ENCODE measurements at places on chromosomes 1 and 21. TPM values are rescaled to one million over a fixed set of nuclear protein-coding genes. Genes with fewer than 3 reads are reported as not detected.

GRCh38 chr1:11670747-11671146, 6.7 kb downstream of the FBXO6 start:
- peaks cover 32% of the 10 kb centered on the region for H3K36me3 ChIP-seq
- no peaks in the 10 kb centered on the region for H3K27me3 ChIP-seq
- DNase-seq, result no peak
- H3K4me1 ChIP-seq, result no peaks in the 10 kb centered on the region

DNA sequence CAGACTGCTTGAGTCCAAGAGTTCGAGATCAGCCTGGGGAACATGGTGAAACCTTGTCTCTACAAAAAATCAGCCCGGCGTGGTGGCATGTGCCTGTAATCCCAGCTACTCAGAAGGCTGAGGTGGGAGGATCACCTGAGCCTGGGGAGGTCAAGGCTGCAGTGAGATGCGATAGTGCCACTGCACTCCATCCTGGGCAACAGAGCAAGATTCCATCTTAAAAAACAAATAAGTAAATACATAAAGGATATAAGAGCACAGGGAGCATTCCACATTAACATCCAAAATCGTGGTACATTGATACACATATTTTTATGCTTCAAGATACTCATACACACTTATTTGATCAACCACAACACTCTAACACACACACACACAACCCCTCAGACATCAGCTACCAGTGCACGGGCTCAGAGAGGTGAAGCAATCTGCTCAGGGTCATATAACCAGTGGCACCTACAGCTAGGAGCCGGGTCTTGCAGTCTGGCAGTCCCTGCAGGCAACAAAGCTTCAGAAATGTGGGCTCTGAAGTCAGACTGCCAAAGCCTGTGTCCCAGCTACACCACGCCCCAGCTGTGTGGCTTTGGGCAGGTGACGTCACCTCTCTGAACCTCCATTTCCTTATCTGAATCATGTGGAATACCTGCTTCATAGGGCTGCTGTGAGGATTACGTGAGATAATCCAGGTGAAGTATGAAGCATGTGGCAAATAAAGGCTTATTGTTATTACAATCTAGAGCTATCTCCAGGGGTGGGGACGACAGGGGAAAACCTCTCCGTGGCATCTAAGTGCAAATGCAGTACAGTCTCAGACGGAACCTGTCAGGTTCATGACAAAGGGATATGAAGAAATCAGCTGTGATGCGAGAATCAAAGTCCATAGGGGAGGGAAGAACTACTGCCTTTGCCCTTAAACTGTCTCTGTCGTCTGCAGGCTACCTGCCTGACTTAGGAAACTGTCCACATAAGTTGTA, 4.8 kb upstream of the CRYBG2 start:
- no peak overlapping the region for H3K27ac ChIP-seq
- peak; percentile 64 for DNase-seq
- H3K36me3 ChIP-seq, result no peaks in the 10 kb centered on the region
- H3K4me1 ChIP-seq, result peaks cover 54% of the 10 kb centered on the region
- peak overlapping the region; percentile 4 for H3K4me3 ChIP-seq
- no peaks in the 10 kb centered on the region for H3K27me3 ChIP-seq

GRCh38 chr21:45941338-45941710, 40.2 kb upstream of the COL6A1 start:
- H3K36me3 ChIP-seq, result peaks cover 3% of the 10 kb centered on the region
- DNase-seq, result no peak
- H3K4me1 ChIP-seq, result no peaks in the 10 kb centered on the region
- H3K27ac ChIP-seq, result no peak overlapping the region
- no peak overlapping the region for H3K4me3 ChIP-seq

- H3K4me1 ChIP-seq, result no peaks in the 10 kb centered on the region
- no peaks in the 10 kb centered on the region for H3K27me3 ChIP-seq
- no peak overlapping the region for H3K4me3 ChIP-seq
- H3K27ac ChIP-seq, result no peak overlapping the region
- H3K36me3 ChIP-seq, result no peaks in the 10 kb centered on the region
- DNase-seq, result no peak
These were observed 4.2 kb downstream of the NECTIN4 start for GRCh38 chr1:161085165-161085564.

- H3K4me3 ChIP-seq, result no peak overlapping the region
- H3K4me1 ChIP-seq, result no peaks in the 10 kb centered on the region
- H3K27me3 ChIP-seq, result no peaks in the 10 kb centered on the region
These were observed 59.2 kb downstream of the LEPR start for GRCh38 chr1:65479554-65480204.

ESRRG gene
- not detected for total RNA-seq

PAPPA2 gene
- total RNA-seq, result 0.06 TPM

PDE9A gene
- 17.8 TPM for total RNA-seq

PADI2 gene
- total RNA-seq, result not detected

GRCh38 chr1:184622136-184622823, 132.4 kb downstream of the EDEM3 start:
- DNase-seq, result no peak
- H3K36me3 ChIP-seq, result peaks cover 2% of the 10 kb centered on the region

- no peaks in the 10 kb centered on the region for H3K36me3 ChIP-seq
- H3K27ac ChIP-seq, result no peak overlapping the region
- H3K27me3 ChIP-seq, result no peaks in the 10 kb centered on the region
- no peak for DNase-seq
These were observed 22.3 kb downstream of the GJA5 start for GRCh38 chr1:147738129-147738528.

DNA sequence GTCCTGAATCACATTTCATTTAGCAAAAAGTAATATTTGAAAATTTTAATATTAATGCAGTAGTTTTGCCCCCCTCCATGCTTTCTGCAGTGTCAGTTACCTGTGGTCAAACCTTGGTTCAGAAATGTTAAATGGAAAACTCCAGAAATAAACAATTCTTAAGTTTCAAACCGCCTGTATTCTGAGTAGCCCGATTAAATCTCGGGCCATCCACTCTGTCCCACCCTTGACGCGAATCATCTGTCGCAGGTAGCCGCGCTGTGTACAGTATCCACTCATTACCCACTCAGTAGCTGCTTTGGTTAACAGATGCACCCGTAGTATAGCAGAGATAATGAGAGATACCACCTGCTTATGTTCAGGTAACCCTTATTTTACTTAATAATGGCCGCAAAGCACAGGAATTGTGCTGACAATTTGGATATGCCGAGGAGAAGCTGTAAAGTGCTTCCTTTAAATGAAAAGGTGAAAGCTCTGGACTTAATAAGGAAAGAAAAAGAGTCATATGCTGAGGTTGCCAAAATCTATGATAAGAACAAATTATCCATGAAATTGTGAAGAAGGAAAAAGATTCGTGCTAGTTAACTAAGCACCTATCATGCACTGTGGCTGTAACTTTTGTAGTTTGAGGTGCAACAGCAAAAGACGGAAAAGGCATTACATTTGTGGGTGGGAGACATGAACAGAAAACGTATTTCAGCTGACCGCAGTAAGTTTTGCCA, 889 bp upstream of the SCYL3 start:
- no peak for DNase-seq
- H3K4me1 ChIP-seq, result peaks cover 23% of the 10 kb centered on the region
- peak overlapping the region; percentile 98 for H3K27ac ChIP-seq
- H3K36me3 ChIP-seq, result no peaks in the 10 kb centered on the region
- H3K4me3 ChIP-seq, result peak overlapping the region; percentile 95

PRR9 gene
- not detected for total RNA-seq

- no peak overlapping the region for H3K4me3 ChIP-seq
- no peaks in the 10 kb centered on the region for H3K36me3 ChIP-seq
- no peak for DNase-seq
- no peaks in the 10 kb centered on the region for H3K4me1 ChIP-seq
- no peaks in the 10 kb centered on the region for H3K27me3 ChIP-seq
These were observed 33.2 kb upstream of the CDC42BPA start for GRCh38 chr1:227351443-227351842.

MFSD2A gene
- 1.3 TPM for total RNA-seq

PERM1 gene
- not detected for total RNA-seq

INAVA gene
- 0.09 TPM for total RNA-seq

GRCh38 chr1:167099851-167100250, 6.0 kb downstream of the STYXL2 start:
- H3K4me3 ChIP-seq, result no peak overlapping the region
- H3K36me3 ChIP-seq, result no peaks in the 10 kb centered on the region
- H3K4me1 ChIP-seq, result peaks cover 10% of the 10 kb centered on the region
- no peak for DNase-seq

GRCh38 chr1:10671622-10672342, 124.7 kb downstream of the CASZ1 start:
- no peaks in the 10 kb centered on the region for H3K27me3 ChIP-seq
- H3K27ac ChIP-seq, result no peak overlapping the region
- H3K4me1 ChIP-seq, result no peaks in the 10 kb centered on the region
- no peak overlapping the region for H3K4me3 ChIP-seq

SLC22A15 gene
- 0.41 TPM for total RNA-seq

GRCh38 chr1:171654201-171654941, 1.9 kb upstream of the MYOC start:
- H3K27ac ChIP-seq, result no peak overlapping the region
- H3K27me3 ChIP-seq, result no peaks in the 10 kb centered on the region
- DNase-seq, result no peak
- H3K4me1 ChIP-seq, result peaks cover 4% of the 10 kb centered on the region

DNA sequence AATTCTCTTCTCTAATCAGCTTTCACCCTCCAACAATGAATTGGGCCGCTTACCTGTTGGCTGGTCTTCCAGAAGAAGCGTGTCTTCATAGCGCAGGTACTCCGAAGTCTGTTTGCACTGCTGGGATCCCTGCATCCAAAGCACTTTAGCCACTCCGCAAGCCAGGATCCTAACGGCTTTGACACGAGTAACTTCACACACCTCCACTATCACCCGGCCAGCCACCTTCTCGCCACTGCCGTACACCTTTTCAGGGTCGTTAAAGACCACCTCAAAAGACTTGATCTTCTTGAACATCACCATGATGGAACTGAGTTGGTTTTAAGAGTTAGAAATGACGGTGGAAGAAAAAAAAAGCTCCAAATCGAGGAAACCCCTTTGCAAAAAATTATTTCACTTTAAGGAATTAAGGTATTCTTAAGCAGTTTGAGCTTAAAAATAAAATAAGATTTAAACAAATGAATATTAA, 381 bp downstream of the TXNIP start:
- peaks cover 46% of the 10 kb centered on the region for H3K4me1 ChIP-seq
- DNase-seq, result no peak
- H3K27ac ChIP-seq, result peak overlapping the region; percentile 82
- H3K4me3 ChIP-seq, result peak overlapping the region; percentile 100
- H3K27me3 ChIP-seq, result no peaks in the 10 kb centered on the region

IARS2 gene
- 42.3 TPM for total RNA-seq

DNA sequence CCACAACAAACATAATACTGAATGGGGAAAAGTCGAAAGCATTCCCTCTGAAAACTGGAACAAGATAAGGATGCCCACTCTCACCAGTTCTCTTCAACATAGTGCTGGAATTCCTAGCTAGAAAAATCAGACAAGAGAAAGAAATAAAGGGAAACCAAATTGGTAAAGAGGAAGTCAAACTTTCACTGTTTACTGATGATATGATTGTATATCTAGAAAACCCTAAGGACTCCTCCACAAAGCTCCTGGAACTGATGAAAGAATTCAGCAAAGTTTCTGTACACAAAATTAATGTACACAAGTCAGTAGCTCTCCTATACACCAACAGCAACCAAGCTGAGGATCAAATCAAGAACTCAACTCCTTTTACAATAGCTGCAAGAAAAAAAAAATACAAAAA, 6.9 kb upstream of the F13B start:
- no peak overlapping the region for H3K4me3 ChIP-seq
- H3K27ac ChIP-seq, result no peak overlapping the region
- DNase-seq, result no peak
- H3K36me3 ChIP-seq, result no peaks in the 10 kb centered on the region

DNA sequence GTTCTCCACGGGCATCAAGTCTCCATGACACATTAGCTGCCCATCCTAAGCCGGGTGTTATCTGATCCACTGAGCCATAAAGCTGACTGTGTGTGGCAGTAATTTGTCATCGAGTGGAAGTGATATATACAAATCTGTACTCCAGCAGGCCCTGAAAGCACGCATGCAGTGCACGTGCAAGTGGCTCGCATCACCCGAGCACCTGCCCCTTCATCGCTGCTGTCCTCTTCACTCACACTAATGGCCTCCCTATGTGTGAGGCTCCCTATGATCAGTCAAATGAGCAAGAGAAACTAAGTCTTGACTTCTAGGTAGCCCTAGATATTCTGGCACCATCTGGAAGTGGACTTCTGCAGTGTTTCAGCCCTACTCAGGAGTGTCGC, 248.6 kb downstream of the MATN1 start:
- no peak overlapping the region for H3K27ac ChIP-seq
- no peaks in the 10 kb centered on the region for H3K4me1 ChIP-seq
- H3K4me3 ChIP-seq, result no peak overlapping the region

DNA sequence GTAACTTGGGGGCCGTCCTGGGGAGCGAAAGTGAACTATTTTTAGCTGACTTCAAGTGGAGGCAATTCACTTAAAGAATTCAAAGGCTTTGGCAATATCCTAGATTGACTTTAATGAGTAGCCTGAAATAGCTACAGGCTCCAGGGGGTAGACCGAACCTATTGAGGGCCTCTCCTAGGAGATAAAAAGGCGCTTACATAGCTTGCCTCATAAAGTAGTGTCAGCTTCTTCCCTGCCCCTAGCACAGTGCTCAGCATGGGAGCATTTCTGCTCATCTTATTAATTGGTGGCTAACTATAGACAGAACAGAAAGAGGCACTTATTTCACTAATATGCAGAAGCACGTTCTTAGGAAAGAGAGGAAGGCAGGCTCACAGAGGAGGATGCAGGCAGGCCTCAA, 12.3 kb upstream of the CTNNBIP1 start:
- no peaks in the 10 kb centered on the region for H3K27me3 ChIP-seq
- H3K4me1 ChIP-seq, result no peaks in the 10 kb centered on the region
- no peak overlapping the region for H3K4me3 ChIP-seq
- H3K36me3 ChIP-seq, result no peaks in the 10 kb centered on the region
- DNase-seq, result no peak
- no peak overlapping the region for H3K27ac ChIP-seq

- no peak overlapping the region for H3K4me3 ChIP-seq
- peaks cover 19% of the 10 kb centered on the region for H3K4me1 ChIP-seq
- DNase-seq, result peak; percentile 51
- no peak overlapping the region for H3K27ac ChIP-seq
- peaks cover 69% of the 10 kb centered on the region for H3K27me3 ChIP-seq
These were observed 5.9 kb upstream of the FNDC5 start for GRCh38 chr1:32876341-32877210.

DNA sequence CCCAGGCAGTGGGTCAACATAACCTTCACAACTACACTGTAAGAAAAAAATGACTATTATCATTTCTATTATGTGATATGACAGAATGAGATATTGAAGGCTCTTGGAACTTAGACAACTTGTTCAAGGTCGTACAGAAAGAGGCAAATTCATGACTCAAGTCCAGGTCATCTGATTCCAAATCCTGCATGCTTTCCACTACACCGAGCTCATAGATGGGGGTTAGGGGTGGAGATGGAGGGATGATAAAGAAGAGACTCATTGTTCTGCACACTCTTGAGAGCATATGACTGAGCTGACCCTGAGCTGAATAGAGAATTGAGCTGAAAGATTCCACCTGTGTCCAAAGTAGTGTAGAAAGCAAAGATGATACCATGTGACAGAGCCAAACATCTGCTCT, 2.8 kb downstream of the FCRL6 start:
- no peak for DNase-seq
- no peaks in the 10 kb centered on the region for H3K27me3 ChIP-seq
- no peak overlapping the region for H3K27ac ChIP-seq
- peaks cover 51% of the 10 kb centered on the region for H3K4me1 ChIP-seq
- H3K36me3 ChIP-seq, result no peaks in the 10 kb centered on the region

ADAM30 gene
- not detected for total RNA-seq

LHX8 gene
- total RNA-seq, result not detected

- DNase-seq, result peak; percentile 29
- no peaks in the 10 kb centered on the region for H3K36me3 ChIP-seq
- H3K27me3 ChIP-seq, result no peaks in the 10 kb centered on the region
- no peak overlapping the region for H3K4me3 ChIP-seq
- H3K27ac ChIP-seq, result no peak overlapping the region
These were observed 106.7 kb downstream of the HIVEP3 start for GRCh38 chr1:41812051-41812450.

Data from T-cell (primary cell).